Activated naive CD8-positive, alpha-beta T cell treated with anti-CD3 and anti-CD28 coated beads, Interleukin-2, amount 10 ng/mL, durations not matched to agents 7 days and 5 days (primary cell): ENCODE measurements at places on chromosomes 11 and 22.

- no peak for DNase-seq
These were observed 1.5 kb downstream of the WNT7B start for GRCh38 chr22:45975164-45976161.

DNA sequence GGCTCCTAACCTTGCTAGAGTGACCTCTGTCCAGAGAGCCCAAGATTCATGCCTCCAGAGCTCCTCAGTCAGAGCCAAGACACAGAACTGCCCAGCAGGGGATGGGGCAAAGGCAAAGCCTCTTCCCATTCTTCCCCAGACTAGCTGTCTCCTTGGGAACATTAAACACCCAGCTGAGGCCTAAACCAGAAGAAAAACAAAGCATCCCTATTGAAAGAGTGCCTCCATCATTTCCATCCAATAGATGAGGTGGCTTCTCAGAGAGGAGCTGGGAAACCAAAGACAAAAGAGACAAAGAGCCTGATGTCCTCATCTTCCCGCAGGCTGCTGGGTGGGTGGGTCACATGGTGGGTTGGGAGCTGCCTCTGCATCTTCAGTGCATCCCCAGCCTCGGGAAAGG is 37.4 kb downstream of the COMMD9 start:
- DNase-seq = no peak

GRCh38 chr11:118917481-118918127 is 8.1 kb downstream of the BCL9L start:
- peak; percentile 60 for DNase-seq

GRCh38 chr11:44006917-44007361 is 40.8 kb upstream of the ACCSL start:
- no peak for DNase-seq

DNA sequence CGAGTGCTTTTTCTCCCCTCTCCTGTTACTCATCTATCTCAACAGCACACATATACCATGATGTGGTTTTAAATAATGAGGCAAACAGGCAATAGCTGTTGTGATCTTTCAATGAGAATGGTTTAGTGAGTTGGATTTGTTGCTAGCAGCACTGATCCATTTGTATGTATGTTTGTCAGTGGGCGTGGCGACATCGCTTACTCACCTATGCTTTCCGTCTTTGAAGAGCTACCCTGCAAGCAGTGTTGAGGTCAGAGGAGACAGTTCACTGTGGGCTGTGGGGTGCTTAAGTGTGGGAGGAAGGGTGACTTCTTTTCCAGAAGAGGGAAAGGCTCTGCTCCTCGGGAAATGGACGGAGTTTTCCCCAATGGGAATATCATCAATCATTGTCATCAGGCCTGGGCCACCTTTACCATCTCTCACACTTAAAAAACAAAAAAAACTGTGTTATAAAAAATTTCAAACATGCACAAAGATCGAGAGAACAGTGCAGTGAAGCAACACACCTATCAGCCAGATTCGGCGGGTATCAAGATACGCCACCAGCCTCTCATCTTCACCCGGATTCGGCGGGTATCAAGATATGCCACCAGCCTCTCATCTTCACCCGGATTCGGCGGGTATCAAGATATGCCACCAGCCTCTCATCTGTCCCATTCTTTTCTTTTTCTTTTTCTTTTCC is 83.8 kb downstream of the TBC1D22A start:
- DNase-seq = no peak

- no peak for DNase-seq
These were observed 7.8 kb upstream of the TMEM216 start for GRCh38 chr11:61384271-61385242.

DNA sequence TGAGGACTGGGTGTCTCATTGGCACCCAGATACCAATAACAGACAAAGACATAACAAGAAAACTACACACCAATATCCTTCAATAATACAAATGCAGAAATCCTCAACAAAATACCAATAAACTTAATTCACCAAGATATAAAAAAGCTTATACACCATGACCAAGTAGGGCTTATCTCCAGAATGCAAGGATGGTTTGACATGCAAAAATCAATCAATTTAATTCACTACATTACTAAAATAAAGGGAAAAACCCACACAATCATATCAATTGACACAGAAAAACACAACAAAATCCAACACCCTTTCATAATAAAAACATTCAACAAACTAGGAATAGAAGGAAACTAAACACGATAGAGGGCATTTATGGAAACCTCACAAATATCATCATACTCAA is 40.6 kb downstream of the LHFPL7 start:
- no peak for DNase-seq

DNA sequence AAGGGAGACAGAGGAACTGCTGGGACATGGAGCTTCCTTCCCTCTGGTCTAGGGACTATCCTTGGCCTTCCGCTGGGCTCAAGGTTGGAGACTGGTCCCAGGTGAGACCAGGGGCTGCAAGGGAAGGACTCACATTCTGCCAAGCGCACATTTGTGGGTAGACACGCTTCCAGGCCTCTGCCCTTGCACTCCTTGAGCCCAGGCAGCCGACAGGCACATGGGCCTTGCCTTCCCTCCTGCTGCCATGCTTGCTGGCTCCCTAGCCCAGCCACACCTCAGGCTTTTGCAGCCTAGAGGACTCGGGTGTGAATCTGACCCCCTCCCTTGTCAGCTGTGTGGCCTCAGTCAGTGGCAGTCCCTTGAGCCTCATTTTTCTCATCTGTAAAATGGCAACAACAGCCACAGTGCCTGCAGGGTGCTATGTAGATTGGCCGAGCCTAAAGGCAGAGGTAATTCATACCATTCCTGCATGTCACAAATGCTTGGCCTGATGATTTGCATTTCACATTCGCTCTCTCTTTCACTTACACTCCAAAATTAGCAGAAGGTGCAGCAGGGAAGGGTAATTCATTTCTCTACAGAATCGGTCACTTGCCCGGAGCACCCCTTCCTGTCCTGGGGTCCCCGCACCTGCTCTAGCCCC is 57.6 kb upstream of the NECTIN1 start:
- no peak for DNase-seq
